ENCODE measurements at places on chromosomes 11 and 22.

- no peak for DNase-seq
Observed at GRCh38 chr22:24688256-24688655, 85.3 kb downstream of the GGT1 start.

- no peak for DNase-seq
Observed at GRCh38 chr11:71501071-71501985, 25.7 kb upstream of the KRTAP5-7 start.

- no peak for DNase-seq
Observed at GRCh38 chr11:108370990-108371389, 96.3 kb downstream of the C11orf65 start.

DNA sequence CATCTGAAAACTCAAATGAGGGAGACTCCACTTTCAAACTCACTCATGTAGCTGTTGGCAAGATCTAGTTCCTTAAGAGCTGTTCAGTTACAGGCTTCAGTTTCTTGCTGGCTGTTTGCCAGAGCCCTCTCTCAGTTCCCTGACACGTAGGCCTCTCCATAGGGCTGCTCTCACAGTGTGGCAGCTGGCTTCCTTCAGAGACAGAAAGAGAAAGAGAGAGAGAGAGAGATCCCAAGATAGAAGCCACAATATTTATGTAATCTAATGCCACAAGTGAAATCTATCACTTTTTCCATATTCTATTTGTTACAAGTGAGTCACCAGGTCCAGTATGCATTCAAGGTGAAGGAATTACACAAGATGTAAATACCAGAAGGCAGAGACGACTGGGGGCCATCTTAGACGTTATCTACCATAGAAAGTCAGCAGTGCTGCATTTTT lies 168.8 kb downstream of the RCN1 start:
- DNase-seq: no peak

GRCh38 chr22:47115518-47115890 lies 353.1 kb downstream of the TBC1D22A start:
- no peak for DNase-seq

- no peak for DNase-seq
Observed at GRCh38 chr11:57313788-57314135, 11.0 kb downstream of the TNKS1BP1 start.

GRCh38 chr11:10488934-10489691 lies 34.0 kb downstream of the AMPD3 start:
- DNase-seq: no peak

DNA sequence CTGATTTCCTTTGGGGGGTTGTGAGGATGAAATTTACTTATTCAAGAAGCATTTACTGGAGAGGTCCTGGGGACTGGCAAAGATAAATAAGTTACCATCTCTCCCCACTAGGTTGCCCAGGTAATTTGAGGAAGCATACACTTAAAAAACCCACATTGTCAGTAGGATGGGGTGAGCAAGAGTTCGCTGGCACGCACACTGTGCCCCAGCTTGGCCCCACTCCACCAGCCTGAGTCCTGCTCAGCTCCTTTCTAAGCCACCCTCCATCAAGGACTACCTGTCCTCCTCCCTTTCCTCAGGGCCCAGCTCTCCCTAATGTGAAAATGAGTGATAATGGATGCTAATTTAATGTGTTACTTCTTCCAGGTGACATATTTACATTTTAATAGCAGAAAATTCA lies 216.5 kb upstream of the PLET1 start:
- no peak for DNase-seq

DNA sequence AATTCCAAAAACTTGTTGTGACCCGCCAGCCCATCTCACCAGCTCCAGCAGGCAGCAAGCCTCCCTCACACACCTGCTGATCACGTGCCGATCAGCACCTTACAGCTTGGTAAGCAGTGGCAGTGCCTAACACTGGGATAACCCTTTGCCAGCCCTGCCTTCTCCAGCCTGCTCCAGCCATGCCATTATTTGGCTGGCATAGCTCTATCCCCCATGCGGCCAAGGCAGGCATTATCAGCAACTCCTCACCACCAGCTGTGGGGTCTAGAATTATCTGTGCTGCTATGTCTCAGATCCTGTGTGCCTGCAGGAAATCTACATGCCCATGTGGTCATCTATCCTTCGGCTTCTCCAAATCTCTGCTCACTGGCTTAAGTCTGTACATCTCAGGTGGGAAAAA lies 215.0 kb downstream of the ST3GAL4 start:
- DNase-seq: no peak

GRCh38 chr11:32092581-32093170 lies 1.8 kb downstream of the RCN1 start:
- DNase-seq: no peak

DNA sequence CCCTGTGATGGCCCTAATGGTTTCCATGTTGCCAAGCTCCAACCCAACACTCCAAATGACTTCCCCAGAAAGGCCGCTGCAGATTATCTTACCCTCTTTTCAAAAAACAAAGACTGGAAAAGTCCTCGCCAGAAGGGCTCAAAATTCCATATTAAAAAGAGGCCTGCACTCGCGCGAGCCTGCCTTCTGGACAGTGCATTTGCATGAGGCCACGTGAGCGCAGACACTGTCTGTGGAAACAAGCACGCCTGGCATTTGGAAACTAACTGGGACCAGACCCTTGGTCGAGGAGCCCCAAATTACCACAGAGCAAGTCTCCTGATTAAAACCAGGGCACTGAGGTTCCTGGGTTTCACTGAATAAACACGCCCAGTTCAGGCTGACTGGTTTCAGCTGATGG lies 42.9 kb downstream of the ABTB2 start:
- DNase-seq: no peak

DNA sequence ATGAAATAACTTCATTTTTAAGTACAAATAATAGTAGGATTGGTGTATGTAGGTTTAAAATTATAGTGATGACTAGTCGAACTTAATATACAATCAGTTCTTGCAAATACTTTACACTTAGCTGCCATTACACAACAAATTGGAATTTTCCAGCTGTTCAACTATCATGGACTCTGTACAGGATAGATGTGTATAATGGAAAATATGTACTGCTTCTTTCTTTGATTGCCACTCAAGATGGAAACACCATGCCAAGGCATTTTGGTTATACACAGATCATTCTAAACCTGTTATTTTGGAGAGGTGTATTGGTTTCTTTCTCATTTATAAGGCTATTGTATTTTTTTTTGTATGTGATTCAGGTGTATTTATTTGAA lies 24.4 kb upstream of the CRTAM start:
- DNase-seq: no peak

DNA sequence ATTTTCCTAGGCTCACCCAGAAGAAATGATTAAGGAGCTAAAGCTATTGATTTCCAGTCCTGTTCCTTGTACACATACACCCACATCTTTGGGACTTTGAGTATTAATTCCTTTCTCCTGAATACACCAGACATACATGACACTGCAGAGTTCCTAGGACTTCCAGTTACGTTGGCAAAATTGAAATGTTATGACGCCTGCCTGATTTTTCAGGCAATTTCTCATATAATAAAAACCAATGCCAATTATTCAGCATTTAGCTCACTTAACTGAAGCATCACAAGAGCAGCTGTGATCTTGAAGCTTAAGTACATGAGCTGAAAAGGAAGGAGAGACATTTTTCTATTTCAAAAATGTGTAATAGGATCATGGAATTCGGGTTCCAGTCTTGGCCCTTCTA lies 4.5 kb downstream of the CLMP start:
- DNase-seq: no peak

GRCh38 chr11:115282923-115283322 lies 221.3 kb downstream of the CADM1 start:
- DNase-seq: no peak

DNA sequence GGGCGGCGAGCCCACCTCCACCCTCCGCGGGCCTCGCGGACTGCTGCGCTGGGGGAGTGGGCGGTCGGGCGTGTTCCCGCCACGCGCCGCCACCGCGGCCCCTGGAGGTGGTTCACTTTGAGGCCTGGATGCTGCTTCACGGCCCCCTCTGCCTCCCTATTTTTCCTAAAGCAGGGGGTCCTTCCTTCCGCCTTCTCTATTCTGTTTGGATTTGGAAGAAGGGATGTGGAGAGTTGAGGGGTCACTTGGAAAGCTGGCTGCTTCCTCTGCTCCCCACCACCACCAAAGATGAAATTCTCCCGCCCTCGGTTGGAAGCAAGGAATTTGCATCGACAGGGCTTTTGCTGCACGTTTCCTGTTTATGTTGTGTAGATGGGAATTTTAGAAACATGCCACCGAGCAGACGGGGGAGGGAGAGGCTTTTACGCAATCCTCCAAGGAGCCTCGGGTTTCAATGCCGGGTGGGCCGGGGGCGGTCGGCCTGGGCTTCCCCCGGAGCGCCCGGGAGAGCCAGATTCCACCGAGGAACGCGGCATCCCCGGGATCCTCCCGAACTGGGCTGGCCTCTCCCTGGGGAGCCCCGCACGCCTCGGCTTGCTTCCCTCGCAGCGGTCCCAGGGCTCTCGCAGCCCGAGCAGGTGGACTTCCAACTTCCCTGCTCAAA lies 403 bp upstream of the SBF2 start:
- peak; percentile 29 for DNase-seq

- DNase-seq: no peak
Observed at GRCh38 chr11:112611771-112612170, 349.4 kb upstream of the NCAM1 start.

DNA sequence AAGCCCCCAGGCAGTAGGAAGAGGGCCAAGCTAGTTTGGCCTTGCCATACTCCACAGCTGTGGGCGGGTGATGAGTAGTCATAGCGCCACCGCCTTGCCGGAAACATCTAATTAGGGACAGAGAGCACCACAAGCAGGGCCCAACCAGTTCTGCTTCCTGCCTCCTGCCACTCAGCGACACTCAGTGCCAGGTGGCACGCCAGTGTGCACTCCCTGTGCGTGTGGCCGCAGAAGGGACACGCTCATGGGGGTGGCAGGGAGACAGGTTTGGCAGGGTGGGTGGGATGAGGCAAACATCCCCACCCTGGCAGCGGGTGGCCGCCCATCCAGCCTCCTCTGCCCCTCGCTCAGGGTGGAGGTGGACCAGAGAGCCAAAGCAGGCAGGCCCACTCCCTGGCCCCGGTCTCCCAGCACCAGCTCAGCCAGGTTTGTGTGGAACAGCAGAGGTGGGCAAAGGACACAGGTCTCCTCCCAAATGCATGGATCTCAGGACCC lies 4.9 kb downstream of the OVOL1 start:
- DNase-seq: no peak

DNA sequence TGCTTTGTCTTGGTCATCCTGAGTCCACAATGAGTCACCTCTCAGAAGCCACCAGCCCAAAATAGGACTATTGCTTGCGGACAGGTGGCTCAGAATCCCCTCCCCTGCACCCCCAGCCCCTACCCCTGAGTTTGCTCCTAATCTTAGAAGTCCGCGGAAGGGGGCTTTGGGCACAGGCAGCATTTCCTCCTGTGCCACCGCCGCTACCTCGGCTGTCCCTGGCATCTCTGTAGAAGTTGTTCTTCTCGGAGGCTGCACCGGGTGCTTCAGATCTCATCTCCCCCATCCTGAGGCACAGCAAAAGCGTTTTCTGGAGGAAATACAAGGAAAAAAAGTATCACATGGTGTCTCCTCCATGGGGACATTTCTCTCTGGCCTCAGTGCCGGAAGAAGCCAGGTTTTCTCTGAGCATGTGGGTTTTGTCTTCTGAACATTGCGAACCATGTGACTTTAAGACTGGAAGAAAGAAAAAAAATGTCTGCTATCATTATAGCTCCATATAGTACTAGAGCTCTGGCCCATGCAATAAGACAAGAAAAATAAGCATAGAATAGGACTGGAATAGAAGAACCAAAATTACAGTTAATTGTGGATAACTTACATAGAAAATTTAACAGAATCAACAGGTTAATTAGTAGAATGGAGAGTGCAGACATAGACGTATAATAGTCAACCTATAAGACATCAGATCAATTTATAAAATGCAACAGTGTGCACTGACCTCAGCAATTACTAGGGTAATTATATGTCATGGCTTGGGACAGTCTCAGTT lies 63.2 kb downstream of the SHISAL1 start:
- DNase-seq: no peak

- no peak for DNase-seq
Observed at GRCh38 chr22:39289533-39289932, 29.9 kb downstream of the RPL3 start.

DNA sequence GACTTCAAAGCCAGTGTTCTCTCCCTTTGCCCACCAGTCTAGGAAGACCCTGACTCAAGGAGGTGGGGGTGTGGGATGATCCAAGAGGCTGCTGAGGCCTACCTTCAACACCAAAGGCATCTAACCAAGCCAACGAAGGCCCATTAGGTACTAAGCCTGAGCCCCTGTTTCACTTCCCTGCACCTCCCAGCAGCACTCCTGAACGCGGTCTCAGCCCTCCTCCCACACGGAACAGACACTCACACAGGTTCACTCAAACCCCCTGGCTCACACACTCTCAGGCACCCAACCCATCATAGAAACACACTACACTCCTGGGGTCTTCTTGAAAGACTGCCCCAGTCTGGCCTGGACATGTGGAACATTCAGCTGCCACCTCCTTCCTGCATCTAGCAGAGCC lies 40.7 kb downstream of the SLC22A12 start:
- no peak for DNase-seq

- DNase-seq: no peak
Observed at GRCh38 chr11:66987924-66988637, 13.0 kb downstream of the C11orf86 start.

GRCh38 chr11:102061276-102061675 lies 14.0 kb downstream of the CFAP300 start:
- no peak for DNase-seq

GRCh38 chr11:121460941-121461514 lies 8.3 kb upstream of the SORL1-AS1 start:
- no peak for DNase-seq

GRCh38 chr11:107252429-107253161 lies 205.0 kb downstream of the CWF19L2 start:
- no peak for DNase-seq

DNA sequence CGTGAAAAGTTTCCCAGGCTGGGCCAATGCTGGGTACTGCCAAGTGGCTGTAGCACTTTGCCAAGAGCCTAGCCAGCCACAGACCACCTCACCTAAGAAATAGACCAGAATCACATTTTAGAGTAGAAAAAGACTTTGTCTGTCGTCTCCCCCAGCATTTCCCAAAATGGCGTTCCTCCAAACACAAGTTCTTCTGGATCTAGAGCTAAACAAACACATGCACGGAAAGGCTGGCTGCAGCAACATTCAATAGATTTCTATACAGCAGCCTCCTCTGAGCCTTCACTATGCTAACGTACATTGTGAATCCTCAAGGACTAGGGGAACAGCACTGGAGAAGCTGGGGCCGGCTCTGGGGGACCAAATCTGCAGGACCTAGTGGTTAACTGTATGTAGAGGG lies 65.0 kb downstream of the EFCAB6 start:
- no peak for DNase-seq

Data from amygdala (tissue), 56 donors.